Activated T-cell treated with anti-CD3 and anti-CD28 coated beads, Interleukin-2, amount 50 U/mL, for 48 hours (primary cell): ENCODE measurements at places on chromosomes 2 and 18.

DNA sequence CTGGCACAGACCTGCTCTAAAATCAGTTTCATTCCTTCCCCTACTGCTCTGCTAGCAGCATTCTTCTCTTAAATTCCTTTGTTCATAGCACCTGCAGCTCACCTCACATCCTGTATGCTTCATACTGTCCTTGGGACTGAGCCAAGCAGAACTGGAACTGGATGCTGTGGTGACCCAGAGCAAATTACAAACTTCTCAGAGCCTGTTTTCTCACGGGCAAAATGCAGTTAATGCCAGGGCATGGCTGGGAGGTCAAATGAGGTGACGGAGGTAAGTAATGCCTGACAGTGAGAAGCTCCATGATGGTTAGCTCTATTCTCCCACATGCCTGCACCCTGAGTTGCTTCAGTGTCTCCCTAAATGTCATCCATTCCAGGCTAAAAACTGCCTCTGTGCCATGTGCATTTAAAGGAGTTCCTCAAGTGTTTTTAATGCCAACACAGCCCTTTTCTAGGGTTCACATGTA, 29.7 kb downstream of the C2orf42 start:
- DNase-seq, result no peak

- no peak for DNase-seq
These were observed 57.7 kb downstream of the RNU4ATAC start for GRCh38 chr2:121588357-121588756.

- DNase-seq, result no peak
These were observed 22.1 kb upstream of the MAP2 start for GRCh38 chr2:209401788-209402187.

DNA sequence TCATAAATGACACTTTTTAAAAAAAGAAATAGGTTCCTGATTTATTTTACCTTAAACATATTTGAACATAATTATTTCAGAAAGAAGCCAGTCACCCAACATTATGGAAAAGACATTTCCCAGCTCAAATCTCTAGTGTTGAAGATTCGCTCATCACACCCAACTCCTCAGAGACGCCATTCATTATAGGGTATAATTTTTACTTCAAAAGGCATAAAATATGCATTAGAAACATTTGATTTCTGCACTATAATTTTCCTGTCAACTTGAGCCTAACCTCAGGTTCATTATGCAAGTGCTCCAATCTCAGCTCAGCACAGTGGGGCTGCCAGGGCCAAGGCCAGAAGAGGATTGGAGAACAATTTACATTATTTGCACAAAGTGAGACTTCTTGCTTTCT, 58.8 kb upstream of the TTN start:
- no peak for DNase-seq

DNA sequence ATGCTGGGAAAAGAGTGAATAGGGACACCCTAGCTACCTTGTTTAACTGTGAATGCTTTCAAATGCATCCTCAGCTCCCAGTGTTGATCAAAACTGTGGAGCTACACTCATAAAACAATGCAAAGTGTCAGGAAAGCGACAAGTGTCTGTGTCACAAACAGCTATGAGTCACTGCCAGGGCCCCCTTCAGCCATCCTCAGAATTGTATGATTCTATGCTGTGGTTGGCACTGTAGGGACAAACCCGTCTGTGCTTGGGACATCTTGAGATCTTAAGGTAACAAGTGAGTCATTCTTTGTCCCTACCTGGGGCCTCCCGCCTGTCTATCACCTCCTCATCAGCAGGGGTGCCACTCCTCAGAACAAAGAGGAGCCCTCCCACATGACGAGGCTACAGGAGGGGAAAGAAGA, 42.4 kb downstream of the KLF7 start:
- DNase-seq, result peak; percentile 69

DNA sequence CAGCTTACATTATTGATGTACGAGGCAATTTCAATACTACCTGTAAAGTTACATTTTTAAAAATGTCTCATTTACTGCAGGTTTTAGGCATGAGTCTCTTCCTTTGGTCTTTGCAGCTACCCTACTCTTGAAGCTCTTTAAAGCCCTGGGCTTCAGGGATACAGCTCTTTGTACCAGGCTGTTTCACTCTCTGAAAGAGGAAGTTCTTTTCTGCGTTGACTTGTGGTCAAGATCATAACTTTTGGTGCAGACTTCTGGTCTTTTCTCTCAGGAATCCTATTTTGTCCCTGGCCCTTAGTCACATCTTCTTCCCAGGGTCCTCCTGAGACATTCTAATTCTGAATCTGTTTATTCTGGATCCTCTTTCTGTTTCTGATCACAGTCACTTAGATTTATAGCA, 16.6 kb upstream of the HRH4 start:
- DNase-seq, result no peak

GRCh38 chr2:238966072-238966937, 118.4 kb downstream of the TWIST2 start:
- DNase-seq, result no peak

DNA sequence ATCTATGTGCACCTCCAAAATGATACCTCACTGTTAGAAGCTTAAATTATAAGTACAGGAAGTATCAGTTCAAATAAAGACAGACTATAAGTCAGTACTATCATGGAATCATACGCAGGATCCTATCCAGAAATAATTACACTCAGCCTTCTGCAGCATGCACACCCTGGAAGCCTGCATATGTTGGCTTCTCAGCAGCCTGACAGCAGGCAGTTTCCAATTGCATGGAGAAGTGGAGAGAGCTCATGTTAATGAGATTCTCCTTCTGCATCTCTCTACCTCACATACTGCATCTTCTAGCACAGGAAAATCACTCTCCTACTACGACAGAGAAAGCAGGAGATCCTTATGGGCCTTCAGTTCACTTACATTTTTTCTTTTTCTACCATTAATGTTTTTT, 20.5 kb downstream of the NR4A2 start:
- no peak for DNase-seq

GRCh38 chr2:34784701-34785100, 1185.6 kb upstream of the FAM98A start:
- no peak for DNase-seq

DNA sequence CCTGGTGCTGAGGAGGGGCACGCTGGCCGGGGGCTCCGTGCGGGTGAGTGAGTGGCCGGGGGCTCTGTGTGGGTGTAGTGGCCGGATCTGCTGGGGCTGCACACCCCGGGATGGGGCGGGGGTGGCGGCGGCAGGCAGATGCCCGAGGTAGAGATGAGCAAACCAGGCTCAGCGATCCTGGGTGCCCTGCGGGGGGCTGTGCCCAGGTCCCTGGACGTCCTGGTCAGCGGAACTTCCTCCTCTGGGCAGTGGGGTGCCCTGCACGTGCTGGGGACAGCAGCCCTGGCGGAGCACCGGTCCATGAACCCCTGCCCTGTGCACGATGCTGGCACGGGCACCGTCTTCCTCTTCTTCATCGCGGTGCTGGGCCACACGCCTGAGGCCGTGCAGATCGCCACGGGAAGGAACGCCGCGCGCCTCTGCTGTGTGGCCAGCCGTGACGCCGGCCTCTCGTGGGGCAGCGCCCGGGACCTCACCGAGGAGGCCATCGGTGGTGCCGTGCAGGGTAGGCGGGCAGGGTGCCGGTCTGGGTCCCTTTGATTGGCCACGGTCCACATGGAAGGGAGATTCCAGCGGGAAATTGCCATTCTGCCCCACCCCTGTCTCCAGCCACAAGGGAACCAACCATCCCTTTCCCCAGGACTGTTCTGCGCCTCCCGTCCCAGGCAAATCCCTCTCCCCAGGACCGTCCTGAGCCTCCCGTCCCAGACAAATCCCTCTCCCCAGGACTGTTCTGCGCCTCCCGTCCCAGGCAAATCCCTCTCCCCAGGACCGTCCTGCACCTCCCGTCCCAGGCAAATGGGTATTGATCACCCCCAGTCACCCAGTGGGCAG, 5.9 kb downstream of the NEU4 start:
- no peak for DNase-seq

- DNase-seq, result no peak
These were observed 235.8 kb upstream of the RAB12 start for GRCh38 chr18:8373486-8373885.

DNA sequence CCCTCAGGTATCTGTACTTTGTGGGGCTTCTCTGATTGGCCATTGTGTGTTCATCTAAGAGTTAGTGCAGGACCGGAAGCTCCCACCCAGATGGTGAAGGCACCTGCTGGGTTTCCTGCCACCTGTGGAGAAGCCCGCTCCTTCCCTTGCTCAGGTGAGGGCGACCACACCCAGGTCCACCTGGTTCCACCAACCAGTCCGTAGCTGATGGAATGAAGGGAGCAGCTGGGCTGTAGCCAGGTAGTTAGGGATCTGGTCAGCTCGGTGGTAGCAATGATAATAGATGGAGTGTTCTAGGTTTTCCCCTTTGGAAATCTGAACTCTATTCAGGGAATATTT, 16.0 kb downstream of the SH3BP4 start:
- no peak for DNase-seq

GRCh38 chr2:3242747-3243369, 134.8 kb downstream of the EIPR1 start:
- DNase-seq, result no peak

DNA sequence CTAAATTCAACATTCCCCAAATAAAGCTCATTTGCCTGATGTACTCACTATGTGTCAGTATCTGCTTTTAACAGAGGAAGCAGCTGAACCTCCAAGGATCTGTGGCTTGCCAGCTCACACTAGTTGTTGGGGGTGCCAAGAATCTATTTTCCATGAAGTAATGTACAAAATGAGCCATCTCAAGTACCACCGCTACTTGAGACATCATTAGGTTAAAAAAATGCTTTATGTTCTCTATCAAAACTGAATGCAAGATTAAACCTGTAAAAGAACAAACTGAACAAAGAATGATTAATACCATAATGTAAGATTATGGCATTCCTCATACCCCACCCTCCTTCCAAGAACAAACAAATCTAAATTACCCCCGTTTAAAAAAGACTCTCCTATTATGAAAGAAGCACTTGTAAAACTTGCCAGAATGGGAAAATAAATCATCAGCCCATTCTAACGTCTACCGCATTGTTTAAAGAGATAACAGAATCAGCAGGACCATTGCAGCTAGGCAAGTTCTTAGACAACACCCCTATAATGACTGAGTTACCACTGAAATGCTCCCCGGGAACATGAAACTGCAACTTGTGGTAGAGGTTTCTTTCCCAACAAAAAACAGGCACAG, 471.6 kb downstream of the DLGAP1 start:
- no peak for DNase-seq

DNA sequence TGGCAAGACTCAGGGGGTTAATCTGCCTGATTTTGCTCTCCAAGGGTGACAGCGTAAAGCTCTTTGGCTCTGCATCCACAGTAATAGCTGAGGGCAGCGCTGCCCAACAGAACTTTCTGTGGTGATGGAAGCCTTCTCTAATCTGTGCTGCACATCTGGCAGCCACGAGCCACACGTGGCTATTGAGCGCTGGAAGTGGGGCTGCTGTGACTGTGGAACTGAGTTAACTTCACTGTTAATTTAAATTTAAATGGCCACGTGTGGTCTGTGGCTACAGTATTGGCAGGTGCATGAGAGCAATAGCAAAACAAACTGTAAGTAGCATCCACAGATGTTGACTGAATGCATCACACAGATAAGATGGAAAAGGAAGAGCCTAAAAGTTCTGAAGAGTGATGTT, 47.3 kb upstream of the TMEM200C start:
- DNase-seq, result no peak

GRCh38 chr2:225074366-225074765, 32.1 kb upstream of the DOCK10 start:
- no peak for DNase-seq

GRCh38 chr2:65727816-65728215, 295.4 kb upstream of the SPRED2 start:
- no peak for DNase-seq

DNA sequence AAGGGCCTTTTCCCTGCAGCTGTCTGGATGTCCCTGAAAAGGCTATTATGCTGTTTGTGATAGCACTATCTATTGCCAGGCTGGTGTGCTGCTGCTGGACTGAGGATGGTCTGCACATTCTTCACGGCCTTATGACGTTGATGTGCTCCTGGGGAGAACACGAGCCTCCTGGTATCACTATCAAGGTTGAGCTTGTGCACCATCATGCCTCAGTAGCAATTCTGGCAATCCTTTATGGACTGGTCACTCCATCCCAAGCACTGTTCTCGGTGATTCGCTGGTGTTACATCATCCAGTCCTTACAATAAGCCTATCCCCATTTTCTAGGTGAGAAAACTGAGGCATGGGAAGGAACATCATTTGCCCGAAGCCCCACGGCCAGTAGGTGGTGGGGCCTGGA, 18.2 kb upstream of the CCBE1 start:
- no peak for DNase-seq

- DNase-seq, result no peak
These were observed 71.4 kb upstream of the ITGB6 start for GRCh38 chr2:160271171-160272086.

- DNase-seq, result no peak
These were observed 23.9 kb downstream of the PIAS2 start for GRCh38 chr18:46893360-46893759.

GRCh38 chr18:30684825-30685481, 357.6 kb downstream of the DSC3 start:
- no peak for DNase-seq

DNA sequence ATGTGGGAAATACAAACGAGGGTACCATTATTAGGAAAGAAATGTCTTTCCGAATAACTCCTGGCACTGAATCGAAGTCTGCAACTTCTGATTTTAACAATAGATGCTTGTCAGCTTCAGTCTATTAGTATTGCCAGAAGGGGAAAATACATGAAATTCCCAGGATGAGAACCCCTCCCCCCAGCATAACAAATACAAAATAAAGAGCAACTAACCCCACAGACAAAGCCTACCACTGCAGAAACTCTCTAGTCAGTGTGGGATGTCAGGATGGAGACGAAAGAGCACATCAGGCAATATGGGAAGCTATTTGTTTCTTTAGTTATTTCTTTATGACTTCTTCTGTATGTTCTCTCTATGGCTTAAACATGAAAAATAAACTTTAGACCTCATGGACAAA, 365.0 kb upstream of the CDH2 start:
- DNase-seq, result no peak

DNA sequence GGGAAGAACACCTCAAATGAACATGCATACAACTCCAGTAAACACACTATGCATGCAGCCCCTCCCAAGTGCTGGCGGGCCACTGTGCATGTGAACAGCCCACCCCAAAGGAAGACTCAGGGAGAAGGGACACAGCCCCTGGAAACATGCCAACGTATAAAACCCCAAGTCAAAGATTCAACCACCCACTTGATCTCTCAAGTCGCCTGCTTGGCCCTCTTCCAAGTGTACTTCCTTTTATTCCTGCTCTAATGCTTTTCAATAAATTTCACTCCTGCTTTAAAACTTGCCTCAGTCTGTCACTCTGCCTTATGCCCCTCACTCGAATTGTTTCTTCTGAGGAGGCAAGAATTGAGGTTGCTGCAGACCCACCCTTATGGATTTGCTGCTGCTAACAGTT, 139.1 kb downstream of the C1D start:
- DNase-seq, result no peak
